ENCODE measurements at places on chromosomes 7 and 10.

DNA sequence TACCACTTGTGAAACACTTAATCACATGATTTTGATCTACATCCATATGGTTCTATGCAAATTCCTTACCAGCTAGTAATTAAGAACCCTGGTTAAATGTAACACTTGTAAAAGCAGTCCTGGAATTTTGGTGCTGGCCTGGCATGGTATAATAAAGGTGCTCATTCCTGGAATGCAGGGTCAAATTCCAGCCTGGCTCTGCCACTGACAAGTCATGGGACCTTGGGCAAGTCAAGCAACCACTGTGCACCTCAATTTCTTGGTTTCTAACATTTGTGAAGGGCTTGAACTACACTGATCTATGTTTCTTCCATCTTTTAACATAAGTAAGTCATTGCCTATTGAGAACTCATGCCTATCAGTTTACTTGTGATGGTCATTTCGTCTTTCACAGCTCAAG is 91.9 kb upstream of the PIK3CG start:
- no peak for DNase-seq

DNA sequence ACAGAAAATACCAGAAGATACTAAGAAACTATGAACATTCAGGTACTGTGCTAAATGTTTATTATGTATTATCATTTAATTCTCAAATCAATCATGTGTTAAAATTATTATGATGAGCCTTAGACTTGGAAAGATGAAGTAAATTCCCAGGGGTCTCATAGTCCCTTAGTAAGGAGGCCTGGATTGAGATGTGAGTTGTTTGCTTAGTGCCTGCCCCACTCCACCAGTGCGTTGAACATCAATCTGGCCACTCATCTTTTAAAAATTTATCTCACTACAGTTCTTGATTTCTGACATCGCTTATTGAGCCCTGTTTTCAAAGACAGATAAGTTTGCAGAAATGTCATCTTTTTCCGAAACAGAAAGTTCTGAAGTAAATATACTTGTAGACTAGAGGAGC is 618.4 kb upstream of the SEMA3D start:
- no peak for DNase-seq

DNA sequence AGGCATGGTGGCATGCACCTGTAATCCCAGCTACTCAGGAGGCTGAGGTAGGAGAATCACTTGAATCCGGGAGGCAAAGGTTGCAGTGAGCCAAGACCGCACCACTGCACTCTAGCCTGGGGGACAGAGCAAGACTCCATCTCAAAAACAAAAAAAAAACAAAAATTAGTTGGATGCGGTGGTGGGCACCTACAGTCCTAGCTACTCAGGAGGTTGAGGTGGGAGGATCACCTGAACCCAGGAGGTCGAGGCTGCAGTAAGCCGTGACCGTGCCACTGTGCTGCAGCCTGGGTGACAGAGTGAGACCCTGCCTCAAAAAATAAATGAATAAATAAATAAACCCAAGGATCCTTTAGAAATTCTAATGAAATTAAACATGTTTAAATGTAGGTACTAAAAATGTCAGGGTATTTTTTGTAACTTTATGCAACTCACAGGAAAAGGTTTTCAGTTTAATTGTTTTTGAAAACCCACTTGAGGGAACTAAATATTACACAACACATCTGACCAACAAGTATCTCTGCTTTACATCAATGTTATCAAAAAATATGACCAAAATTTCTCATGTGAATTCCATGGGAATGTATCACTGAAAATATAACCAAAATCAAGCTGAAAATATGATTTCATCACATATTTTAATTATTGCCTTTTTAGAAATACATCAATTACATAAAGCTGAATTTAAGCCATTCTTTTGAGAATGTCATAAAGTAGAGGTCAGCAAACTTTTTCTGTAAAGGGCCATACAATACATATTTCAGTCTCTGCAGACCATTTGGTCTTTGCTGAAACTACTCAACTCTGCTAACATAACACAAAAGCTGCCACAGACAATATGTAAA is 23.9 kb downstream of the UPF2 start:
- DNase-seq = peak; percentile 28

GRCh38 chr7:133912916-133913697 is 214.0 kb upstream of the LRGUK start:
- DNase-seq = peak; percentile 71

DNA sequence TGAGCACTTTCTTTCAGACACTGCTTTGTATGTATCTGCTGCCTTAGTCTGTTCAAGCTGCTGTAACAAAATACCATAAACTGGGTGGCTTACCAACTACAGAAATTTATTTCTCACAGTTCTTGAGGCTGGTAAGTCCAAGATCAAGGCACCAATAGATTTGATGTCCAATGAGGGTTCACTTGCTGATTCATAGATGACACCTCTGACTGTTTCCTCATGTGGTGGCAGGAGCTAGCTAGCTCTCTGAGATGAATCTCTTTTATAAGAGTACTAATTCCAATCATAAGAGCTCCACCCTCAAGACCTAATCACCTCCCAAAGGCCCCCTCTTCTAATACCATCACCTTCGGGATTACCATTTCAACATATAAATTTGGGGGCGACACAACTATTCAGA is 76.6 kb upstream of the ADO start:
- DNase-seq = no peak

DNA sequence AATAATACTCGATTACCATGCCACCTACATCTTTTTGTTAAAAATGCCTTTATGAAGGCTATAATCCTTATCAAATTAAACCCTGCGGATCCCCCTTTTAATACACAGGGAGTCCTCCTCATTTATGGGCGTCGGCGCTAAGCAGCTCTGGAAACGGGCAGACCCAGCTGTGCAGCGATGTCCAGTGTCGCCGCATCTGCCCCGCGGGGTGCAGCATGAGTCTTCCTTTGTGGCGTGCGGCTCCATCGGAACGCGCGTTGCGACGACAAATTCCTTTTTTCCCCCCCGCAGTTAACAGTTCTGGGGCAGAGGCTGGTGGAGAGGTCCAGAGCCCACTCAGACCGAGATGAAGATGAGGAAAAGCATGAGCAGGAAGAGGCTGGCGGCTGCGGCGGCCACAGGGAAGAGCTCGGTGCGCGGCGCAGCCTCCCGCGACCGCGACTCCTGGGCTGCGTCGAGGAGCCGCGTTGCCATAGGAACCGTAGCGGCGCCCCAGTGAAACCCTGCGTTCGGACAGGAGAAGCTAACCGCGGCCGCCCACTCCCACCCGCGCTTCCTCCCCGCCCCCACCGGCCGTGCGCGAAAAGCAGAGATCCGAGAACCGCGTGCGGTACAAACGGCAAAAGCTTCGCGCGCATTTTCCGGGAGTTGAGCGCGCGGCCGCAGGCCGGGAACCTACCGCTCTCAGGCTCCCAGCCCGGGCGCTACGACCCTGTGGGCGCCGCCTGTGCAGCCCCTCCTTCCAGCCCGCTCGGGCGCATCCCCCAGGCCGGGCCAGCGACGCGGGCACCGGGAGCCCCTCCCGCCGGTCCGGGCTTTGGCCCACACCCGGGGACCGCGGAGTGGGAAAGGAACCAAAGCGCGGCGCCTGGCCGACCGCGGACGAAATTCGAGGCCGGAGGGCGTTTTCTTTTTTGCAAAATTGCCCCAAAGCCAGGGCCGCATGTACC is 130.6 kb downstream of the SPAG6 start:
- peak; percentile 15 for DNase-seq

DNA sequence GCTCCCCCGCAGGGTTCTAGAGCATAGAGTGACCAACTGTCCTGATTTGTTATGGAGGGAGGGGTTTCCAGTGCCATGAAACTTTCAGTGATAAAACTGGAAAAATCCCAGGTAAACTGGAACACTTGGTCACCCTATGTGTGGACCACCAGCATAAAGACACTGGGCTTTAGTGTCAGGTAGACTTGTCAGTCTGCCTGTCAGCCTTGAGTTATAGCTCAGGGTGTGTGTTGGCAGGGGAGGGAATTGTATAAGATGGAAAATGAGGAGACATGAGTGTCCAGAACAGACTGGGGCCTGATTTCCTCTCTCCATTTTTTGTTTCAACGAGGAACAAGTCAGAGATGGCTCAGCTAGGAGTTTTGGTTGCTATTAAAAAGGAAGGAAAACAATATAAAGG is 10.2 kb upstream of the EFCAB10 start:
- DNase-seq = no peak

DNA sequence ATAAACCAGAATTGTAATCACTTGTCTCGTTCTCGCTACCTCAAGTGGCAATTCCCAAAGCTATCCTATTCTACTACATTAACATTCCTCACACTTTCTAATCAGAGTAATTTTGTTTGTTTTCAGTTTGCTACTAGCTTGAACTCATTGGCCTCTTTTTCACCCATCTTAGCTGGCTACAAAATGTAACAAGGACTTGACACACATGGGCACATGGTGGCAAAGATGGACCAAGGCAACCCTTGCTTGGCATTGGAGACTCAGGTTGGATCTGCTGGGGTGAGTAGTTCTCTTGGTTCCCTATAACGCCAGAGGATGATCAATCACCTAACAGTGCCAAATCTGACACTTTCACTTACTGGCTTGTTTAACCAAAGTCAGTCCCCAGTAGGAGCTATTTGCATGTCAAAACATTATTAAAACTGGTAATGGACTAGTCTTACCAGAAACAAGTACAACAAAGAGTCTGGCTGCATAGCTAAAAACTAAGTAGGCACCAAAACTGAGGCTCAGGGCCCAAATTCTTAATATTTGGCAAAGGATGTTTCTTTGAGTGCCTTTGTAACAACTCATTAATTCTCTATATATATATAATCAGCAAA is 1.9 kb downstream of the USP6NL start:
- no peak for DNase-seq

GRCh38 chr10:114544045-114544659 is 113.9 kb downstream of the ABLIM1 start:
- DNase-seq = no peak

DNA sequence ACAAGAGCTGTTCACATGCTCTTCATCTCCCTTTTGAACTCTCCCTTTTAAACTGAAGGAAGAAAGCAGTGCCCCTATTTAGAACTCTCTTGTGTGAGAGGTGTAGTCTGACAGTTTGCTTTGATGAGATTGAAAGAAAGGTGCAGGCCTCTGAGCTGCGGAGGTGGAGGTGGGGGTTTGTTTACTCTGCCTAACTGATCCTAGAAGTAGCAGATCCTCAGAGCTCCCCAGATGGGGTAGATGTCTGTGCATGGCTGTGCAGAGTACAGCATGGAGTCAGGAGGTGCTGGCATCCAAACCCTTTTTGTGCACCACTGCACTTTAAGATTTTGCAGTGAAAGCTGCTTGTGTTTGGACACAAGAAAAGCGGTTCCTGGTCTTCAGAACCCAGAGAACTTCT is 58.3 kb downstream of the MINDY4 start:
- DNase-seq = no peak

DNA sequence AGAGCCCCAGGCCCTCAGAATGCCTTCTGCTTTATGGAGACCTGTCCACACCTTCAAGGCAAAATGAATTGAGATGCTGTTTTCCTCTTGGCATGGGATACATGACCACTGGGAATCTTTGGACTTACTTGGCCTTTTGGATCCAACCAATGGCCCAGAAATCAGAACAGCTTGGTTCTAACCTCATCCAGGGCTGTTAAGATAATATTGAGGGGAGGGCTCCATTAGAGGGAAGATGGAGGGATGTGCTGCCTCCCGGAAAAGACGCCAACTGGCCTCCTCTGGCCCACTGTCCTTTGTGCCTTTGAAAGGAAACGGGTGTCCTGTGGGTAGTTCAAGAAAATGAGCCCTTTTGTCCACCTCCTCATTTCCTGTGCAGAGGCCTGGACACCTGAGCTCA is 530.9 kb downstream of the KCNMA1 start:
- DNase-seq = no peak

- DNase-seq = no peak
Observed at GRCh38 chr10:128382225-128382624, 256.0 kb upstream of the MKI67 start.

DNA sequence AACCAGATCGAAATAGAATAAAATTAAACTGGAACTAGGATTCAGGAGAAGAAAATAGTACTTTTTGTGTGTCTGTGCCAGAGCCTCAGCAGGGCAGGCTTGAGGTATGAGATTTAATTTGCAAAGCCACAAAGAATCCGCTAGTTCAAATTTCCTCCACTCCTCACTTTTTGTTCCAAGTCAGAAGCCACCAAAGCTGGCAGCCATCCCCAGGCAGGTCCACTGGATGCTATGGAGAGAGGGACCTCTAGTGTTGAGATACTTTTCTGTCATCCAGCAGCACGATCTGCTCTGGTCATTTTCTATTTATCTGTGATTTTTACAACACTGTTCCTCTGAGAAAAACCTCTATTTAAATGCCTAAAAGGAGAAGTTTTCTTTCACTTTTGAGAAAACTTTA is 147.9 kb upstream of the FRMD4A start:
- peak; percentile 85 for DNase-seq

DNA sequence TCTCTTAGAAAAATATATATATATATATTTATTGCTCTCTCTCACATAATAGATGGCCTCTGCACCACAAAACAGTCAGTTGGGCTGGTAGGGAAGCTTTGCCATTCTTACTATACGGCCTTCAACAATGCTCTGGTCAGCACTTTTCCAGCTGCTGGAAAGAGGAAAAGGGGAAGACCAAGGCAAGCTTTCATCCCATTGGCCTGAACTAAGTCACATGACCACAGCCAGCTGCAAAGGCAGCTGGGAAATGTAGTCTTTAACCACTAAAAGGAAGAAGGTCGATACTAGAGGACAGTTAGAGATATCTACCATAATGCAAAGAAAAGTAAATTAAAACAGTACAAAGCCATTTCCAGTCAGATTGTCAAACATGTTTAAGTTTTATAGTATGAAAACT is 58.4 kb upstream of the MACROH2A2 start:
- peak; percentile 43 for DNase-seq

DNA sequence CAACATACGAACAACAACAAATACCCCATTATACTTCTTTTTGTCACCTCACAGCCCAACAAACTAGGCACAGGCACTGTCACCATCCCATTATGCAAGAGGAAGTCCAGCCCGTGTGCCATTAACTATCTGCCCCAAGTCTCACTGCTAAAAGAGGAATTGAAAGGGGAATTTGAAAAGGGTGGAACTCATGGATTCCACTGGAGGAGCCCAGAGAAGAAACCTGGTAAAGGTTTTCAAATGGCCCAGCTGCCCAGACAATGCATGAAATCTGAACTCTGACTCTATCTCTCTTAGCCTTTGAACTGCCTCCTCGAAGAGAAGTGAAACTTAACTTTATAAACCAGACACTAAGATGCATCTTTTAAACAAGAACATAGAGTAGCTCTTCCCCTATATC is 130.0 kb downstream of the PLXNA4 start:
- DNase-seq = no peak

DNA sequence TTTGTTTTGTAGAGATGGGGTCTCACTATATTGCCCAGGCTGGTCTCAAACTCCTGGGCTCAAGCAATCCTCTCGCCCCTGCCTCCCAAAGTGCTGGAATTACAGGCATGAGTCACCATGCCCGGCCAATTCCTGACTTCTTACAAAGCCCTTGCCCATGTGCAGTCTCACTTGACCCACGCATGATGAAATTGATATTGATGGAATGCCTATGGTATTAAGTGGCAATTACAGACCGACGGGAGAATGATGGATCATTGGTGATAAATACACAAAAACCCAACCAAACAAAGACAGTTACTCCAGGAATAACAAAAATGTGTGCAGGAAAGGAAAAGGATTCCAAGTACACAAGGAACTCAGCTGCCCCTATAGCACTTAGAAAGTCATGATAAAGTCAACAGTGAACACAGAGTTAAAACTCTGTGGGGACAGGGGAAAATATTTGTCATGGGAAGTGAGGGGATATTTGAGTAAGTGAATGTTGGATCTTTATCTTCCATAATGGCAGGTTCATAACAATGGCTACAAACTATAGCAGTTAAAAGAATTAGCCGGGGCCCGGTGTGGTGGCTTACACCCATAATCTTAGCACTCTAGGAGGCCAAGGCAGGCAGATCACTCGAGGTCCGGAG is 21.6 kb downstream of the HIP1 start:
- DNase-seq = peak; percentile 91

Data from fibroblast of skin of right biceps (primary cell).